Endothelial cell (in vitro differentiated cells): ENCODE measurements at places on chromosomes 16 and 17.

DNA sequence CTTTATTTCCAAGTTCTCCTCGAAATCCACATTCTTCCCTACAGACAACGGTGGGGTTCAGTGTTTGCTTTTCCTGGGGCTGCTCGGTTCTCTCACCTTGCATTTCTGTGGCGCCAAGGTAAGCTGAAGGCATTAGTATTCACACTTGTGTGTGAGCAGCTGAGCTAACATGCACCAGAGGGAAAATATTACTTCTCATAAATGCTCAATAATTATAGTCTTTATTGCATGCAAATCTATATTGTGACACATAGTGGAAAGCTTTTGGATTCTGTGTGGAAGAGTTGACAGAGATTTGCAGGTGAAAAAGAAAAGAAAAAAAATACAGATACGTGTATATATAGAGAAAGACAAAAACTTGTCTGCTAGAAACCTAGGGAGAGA is 411.8 kb downstream of the MAF start:
- peaks cover 12% of the 10 kb centered on the region for H3K4me1 ChIP-seq
- no peak overlapping the region for H3K27ac ChIP-seq
- H3K4me3 ChIP-seq = no peak overlapping the region
- DNase-seq = no peak

DNA sequence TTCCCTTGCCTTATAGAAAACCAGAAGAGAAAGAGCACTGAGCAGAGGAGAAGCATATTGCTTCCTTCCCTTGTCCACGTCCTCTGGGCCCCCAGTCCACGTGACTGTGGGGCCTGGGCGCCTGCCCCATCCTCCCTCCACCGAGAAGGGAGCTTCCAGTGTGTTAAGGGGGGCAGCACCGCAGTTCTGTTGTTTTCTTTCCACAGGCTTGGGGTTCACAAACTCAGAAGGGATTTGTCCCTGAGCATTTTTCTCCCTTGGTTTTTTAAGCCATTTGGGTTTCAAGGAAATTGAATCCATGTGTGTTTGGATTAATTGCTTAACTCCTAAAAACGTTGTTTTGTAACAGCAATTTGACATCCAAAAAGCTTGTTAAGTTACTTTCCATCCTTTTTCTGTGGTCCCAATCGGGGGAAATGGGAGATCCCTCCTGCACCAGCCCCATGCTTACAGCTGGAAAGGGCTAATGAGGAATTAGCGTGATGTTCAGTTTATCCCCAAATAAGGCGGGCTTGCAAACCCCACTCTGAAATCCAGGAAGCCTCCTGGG is 347.5 kb upstream of the TNRC6C start:
- H3K36me3 ChIP-seq = no peaks in the 10 kb centered on the region
- peaks cover 8% of the 10 kb centered on the region for H3K27me3 ChIP-seq
- no peak overlapping the region for H3K27ac ChIP-seq
- DNase-seq = no peak
- peaks cover 2% of the 10 kb centered on the region for H3K4me1 ChIP-seq
- H3K4me3 ChIP-seq = no peak overlapping the region

- peaks cover 7% of the 10 kb centered on the region for H3K27me3 ChIP-seq
- H3K36me3 ChIP-seq = peaks cover 10% of the 10 kb centered on the region
- no peak overlapping the region for H3K27ac ChIP-seq
- no peak for DNase-seq
Measured at GRCh38 chr17:75566834-75567233, 20.8 kb upstream of the MYO15B start.

DNA sequence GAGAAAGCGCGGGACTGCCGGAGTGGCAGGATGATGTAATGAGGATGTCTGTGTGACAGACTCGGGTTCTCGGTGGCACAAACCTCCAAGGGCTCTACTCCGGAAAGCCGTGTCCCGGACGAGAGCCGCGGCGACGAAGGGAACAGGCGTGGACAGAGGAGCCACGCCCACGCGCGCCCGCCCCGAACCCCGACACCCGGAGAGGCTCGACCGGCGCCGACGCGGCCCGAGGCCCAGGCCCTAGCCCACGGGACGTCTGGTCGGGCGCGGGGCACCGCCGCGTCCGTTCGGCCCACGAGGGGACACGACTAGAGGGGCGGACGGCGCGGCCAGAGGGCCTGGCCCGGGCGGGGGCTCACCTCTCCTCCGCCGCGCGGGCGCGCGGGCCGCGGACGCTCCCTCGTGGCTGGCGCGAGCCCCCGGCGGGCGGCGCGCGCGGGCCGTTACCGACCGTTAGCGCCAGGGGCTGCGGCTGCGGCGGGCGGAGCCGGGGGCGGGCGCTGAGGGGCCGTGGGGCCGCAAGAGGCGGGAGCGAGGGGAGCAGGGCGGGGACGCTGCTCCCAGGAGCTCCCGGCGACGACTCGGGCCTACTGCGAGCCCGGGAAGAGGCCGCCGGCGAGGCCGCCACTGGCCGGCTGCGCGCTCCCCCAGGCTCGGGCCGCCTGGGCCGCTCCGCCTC is 2.1 kb upstream of the IRX5 start:
- no peaks in the 10 kb centered on the region for H3K36me3 ChIP-seq
- H3K4me1 ChIP-seq = peaks cover 30% of the 10 kb centered on the region
- peaks cover 23% of the 10 kb centered on the region for H3K27me3 ChIP-seq

- no peak overlapping the region for H3K27ac ChIP-seq
- H3K36me3 ChIP-seq = peaks cover 11% of the 10 kb centered on the region
- H3K27me3 ChIP-seq = no peaks in the 10 kb centered on the region
- H3K4me3 ChIP-seq = no peak overlapping the region
- no peak for DNase-seq
- H3K4me1 ChIP-seq = peaks cover 2% of the 10 kb centered on the region
Measured at GRCh38 chr17:68334393-68334792, 43.1 kb downstream of the ARSG start.

DNA sequence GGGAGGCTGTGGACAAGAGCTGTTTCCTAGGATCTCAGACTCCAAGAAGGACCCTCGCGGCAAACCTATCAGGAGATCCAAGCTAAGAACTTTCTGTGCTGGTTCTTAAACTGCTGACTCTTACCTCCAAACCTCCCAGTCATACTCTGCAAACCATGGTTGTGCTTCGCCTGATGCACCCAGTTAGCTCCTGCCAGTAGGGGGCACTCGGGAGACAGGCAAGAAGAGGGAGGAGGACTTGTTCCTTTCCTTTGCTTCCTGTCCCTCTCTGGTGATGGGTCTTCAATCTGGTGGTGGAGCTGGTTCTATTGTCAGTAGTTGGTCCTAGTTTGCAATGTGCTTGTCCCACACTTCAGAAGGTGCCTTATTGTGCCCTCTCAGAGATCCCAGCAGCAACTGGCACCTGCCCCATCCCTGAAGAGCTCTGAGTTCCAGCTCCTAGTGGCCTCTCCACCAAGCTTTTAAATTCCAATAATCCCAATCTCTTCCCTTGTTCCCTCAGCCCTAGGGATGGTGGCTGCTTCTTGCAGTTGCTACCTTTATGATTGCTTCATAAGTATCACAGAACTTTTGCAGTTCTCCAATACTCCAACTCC is 113.5 kb upstream of the RPL38 start:
- no peaks in the 10 kb centered on the region for H3K4me1 ChIP-seq
- H3K27ac ChIP-seq = no peak overlapping the region
- no peaks in the 10 kb centered on the region for H3K27me3 ChIP-seq
- peaks cover 4% of the 10 kb centered on the region for H3K36me3 ChIP-seq

- no peak for DNase-seq
- H3K4me3 ChIP-seq = no peak overlapping the region
- no peaks in the 10 kb centered on the region for H3K36me3 ChIP-seq
Measured at GRCh38 chr16:12433691-12434390, 369.8 kb downstream of the CPPED1 start.

DNA sequence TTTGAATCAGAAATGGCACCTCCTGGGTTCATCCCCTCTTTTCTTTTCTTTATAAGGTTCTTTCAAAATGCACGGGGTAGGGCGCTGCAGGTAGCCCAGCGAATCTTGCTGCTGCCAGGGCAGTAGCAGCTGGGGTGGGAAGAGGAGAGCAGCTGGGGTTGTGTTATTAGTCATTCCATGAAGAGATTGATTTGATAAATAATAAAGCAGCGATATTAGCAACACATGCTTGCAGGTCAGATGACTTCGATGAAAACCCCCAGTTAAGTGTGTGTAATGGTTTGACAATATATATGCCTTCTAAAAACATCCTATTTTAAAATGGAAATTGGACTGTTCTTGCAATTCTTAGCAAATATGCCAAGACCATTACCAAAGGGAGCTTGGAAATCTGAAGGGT is 200.7 kb downstream of the CCDC182 start:
- no peaks in the 10 kb centered on the region for H3K36me3 ChIP-seq
- peaks cover 10% of the 10 kb centered on the region for H3K4me1 ChIP-seq
- H3K27ac ChIP-seq = no peak overlapping the region
- no peak for DNase-seq
- no peak overlapping the region for H3K4me3 ChIP-seq
- peaks cover 4% of the 10 kb centered on the region for H3K27me3 ChIP-seq

GRCh38 chr17:32496395-32497073 is 9.7 kb downstream of the CDK5R1 start:
- peaks cover 6% of the 10 kb centered on the region for H3K27me3 ChIP-seq
- H3K36me3 ChIP-seq = peaks cover 11% of the 10 kb centered on the region
- peaks cover 13% of the 10 kb centered on the region for H3K4me1 ChIP-seq
- H3K27ac ChIP-seq = no peak overlapping the region
- no peak overlapping the region for H3K4me3 ChIP-seq

DNA sequence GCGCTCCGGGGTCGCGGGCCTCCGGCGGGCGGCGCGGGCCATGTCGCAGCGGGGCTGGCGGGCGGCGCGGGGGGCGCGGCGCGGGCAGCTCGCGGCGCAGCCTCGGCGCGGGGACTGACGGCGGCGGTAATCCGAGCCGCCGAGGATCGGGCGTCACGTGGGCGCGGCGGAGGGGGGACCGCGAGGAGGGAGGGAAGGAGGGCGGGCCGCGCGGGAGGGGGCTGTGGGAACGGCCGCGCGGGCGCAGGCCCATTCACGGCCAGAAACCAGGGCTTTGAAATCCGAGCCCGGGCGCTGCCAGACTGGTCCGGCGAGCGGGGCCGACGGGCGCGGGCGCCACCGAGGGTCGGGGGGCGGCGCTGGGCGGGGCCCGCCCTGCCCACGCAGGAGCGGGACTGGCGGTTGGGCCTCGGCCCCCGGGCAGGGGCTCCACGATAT is at the start of gene MTSS2:
Gene MTSS2, minus strand, starts transcription at position 116 of the 438 bp plus-strand sequence. CDS start 262 bp downstream, outside the sequence.
- peaks cover 39% of the 10 kb centered on the region for H3K4me1 ChIP-seq
- DNase-seq = peak; percentile 78
- peak within 1 kb of the TSS; percentile 91 for H3K4me3 ChIP-seq
- H3K36me3 ChIP-seq = no peaks in the 10 kb centered on the region
- no peak within 1 kb of the TSS for H3K27ac ChIP-seq

- H3K27me3 ChIP-seq = peaks cover 8% of the 10 kb centered on the region
- no peaks in the 10 kb centered on the region for H3K4me1 ChIP-seq
- H3K4me3 ChIP-seq = no peak overlapping the region
- H3K27ac ChIP-seq = no peak overlapping the region
Measured at GRCh38 chr17:77763023-77763422, 195.5 kb upstream of the TNRC6C start.

- H3K36me3 ChIP-seq = peaks cover 63% of the 10 kb centered on the region
- no peak for DNase-seq
- H3K4me3 ChIP-seq = no peak overlapping the region
- no peak overlapping the region for H3K27ac ChIP-seq
- peaks cover 3% of the 10 kb centered on the region for H3K27me3 ChIP-seq
Measured at GRCh38 chr16:68575082-68575481, 36.0 kb downstream of the ZFP90 start.

DNA sequence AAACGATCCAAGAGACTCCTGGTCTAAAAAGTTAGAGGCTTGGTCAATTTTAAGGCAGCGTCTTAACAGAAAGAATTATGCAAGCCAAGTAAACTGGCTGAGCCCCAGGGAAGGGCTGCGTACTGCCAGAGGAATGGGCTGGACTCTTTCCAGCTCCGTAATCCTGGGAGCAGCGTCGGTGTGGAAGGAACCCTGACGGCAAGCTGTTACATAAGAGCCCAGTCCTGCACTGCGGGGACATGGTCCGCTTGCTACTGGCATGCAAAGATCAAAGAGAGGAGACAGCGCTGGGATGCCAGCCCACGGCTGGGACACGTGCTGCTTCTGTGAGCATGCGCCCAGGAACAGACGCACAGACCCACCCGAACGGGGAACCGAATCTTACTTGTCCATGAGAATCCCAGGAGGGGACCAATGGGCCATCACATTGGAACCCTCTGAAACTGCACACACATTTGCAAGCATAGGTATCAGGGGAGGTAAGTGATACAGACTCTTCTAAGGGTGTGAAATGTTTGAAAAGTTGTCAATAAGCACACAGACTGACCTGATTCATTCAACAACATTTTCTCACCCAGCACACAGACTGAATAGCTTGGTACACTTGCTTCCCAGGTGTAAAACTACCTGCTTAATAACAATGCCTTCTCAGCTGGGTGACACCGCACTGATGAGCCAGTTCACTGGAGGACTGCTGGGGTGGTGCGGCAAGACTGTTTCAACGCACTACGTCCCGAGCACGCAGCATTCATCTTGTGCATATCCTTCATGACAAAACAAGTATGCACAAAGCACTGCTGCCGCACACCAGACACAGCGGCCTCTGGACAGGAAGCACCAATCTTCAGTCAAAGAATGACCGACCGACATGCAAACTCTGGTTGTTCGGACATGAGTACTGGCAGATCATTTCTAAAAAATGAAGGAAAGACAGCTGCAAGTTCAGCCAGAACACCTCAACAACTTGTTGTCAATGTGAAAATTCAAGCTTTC is 94.9 kb downstream of the ANKRD11 start:
- peaks cover 55% of the 10 kb centered on the region for H3K4me1 ChIP-seq
- no peak for DNase-seq
- H3K4me3 ChIP-seq = no peak overlapping the region
- peaks cover 9% of the 10 kb centered on the region for H3K27me3 ChIP-seq
- H3K27ac ChIP-seq = peak overlapping the region; percentile 42

DNA sequence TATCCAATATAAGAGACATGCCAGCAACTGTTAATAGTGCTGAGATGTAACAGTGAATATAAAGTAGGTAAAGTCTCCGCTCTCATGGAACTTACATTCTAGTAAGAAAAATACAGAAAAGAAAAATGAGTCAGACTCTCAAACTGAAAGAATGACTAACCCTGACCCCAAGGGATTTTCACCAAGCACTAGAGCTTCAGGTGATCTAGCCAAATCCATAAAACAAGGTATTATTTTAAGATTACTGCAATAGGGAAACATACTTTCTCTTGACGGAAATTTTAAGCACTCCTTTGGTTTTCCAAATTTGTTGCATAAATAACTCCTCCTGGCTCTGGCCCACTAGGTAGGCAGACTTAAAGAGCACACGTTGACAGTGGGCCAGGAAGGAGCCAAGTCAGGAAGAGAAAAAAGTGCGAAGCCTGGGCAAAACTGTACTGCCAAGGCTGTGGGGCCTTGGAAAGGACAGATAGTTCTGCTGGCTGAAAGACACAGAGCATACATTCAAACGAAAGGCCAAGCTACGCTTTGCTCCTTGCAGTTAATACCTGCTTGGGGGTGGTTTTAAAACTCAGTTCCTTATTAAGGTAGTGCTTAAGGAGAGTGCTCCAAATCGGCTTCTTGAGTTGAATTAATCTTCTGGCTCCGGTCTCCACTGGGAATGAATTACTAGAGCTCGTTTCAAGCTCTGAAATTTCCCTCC is 1.4 kb downstream of the GOT2 start:
- no peaks in the 10 kb centered on the region for H3K36me3 ChIP-seq
- DNase-seq = no peak
- H3K27ac ChIP-seq = peak overlapping the region; percentile 82
- peaks cover 22% of the 10 kb centered on the region for H3K4me1 ChIP-seq
